ENCODE measurements at places on chromosomes 3 and 15.

DNA sequence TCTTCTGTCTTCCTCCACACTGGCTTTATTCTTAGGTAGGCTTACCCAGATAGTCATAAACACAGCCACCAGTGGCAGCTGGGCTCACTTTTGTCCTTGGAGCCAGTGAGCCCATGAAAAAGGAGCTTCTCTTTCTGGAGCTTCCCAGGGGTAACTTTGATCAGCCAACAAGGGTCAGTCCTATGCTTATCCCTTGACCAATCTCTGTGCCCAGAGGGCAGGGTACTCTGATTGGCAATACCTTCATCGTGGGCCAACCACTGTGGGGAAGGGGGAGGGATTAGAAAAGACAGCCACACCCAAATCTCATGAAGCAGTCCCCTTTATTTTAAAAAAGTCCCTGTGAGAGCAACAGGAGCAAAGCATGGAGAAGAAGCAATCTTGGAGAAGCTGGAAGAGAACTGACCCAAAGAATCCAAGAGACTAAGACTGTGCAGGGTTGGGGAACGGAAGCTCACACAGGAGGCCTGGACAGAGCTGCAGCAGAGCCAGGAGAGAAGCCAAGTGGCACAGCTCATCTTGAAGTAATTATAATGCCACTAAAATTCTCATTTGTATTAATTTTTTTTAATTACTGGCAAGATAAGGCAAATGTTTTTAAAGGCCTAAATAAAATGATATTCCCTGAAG is 70.4 kb downstream of the SSUH2 start:
- DNase-seq = no peak

- no peak for DNase-seq
These were observed 11.3 kb downstream of the GTPBP8 start for GRCh38 chr3:113002037-113002436.

DNA sequence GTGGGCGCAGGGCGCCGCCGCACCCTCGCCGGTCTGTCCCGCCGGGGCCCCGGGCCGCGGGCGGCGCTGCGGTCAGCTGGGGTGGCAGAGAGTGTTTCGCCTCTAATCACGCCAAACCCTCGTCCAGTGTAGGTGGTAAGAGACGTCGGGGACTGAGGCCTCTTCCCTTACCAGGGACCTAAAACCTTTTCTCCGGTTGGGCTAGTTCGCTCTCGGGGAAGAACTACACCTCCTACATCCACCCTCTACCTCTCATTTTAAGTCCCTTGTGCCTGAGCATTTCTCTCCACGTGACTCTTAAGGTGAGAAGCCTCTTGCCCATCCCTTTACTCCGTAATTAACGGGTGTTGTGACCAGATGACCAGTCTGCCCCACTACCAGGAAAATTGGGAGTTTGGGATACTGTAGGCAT is 520 bp downstream of the TMEM42 start:
- DNase-seq = no peak

DNA sequence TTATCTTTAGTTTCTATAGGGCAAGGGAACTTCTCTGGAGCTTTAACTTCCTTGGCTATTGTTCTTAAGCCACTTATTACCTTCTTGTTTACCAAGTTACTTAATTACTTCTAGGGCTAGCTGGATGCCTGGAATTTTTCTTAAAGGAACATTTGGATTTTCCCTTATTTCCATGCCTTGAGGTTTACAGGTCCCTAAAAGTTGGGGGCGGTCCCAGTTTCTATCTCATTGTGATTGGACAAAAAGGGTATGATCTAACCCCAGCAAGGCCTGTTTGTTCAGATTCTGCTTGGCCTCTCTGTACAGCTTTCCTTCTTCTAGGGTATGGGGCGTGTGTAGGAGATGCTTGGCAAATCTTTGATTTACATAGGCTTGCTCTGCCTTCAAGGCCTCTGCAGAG is 17.4 kb downstream of the PDHB start:
- no peak for DNase-seq

- no peak for DNase-seq
These were observed 349.7 kb downstream of the TUSC7 start for GRCh38 chr3:117059067-117059955.

DNA sequence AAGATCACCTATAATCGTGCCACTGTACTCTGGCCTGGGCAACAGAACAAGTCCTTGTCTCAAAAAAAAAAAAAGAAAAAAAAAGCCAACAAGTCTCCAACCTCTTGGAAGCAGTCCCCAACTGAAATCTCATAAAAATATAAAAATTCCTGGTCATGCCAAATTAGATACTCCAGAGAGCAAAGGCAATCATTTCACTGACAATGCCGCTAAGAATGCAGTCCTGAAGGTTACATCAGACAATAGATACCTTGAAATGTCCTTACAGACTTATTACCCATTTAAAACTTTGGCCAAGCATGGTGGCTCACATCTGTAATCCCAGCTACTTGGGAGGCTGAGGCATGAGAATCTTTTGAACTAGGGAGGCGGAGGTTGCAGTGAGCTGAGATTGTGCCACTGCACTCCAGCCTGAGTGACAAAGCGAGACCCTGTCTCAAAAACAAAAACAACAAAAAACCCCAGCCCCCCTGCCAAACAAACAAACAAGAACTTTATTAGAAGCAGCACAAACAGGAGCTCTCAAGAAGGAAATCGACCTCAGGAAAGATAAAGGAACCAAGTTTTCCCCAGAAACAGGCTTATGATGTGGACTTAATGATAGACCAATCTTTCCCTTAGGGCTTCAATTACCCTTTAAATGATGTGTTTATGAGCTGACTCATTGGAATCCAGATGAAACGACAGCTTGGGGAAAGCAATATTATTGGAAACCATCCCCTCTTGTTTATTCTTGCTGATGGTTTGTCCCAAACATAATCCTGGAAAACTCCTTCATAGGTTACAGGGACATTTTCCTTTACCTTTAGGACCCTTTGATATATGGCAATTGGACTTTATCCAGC is 53.1 kb upstream of the XCR1 start:
- no peak for DNase-seq

DNA sequence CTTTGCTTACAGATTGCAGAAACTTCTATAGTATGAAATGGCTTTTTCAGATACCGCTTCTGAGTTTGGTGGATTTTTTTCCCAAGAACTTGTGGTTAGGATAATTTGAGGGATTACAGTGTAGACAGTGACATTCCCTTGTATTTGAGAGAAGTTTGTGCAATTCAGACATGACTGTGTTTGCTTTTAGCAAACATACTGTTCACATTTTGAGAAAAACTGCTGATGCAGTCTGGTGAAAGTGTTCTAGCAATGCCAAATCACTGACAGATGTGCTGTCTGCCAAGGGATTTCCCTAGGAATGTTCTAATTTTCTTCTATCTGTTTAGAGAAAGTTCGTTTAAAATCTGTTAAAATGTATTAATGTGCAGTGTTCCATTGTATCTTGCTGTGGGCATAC is 652.6 kb downstream of the FHIT start:
- DNase-seq = no peak

- no peak for DNase-seq
These were observed 43.3 kb upstream of the MYO5C start for GRCh38 chr15:52338891-52339290.

- DNase-seq = no peak
These were observed 92.2 kb downstream of the LINGO1 start for GRCh38 chr15:77540312-77541060.

DNA sequence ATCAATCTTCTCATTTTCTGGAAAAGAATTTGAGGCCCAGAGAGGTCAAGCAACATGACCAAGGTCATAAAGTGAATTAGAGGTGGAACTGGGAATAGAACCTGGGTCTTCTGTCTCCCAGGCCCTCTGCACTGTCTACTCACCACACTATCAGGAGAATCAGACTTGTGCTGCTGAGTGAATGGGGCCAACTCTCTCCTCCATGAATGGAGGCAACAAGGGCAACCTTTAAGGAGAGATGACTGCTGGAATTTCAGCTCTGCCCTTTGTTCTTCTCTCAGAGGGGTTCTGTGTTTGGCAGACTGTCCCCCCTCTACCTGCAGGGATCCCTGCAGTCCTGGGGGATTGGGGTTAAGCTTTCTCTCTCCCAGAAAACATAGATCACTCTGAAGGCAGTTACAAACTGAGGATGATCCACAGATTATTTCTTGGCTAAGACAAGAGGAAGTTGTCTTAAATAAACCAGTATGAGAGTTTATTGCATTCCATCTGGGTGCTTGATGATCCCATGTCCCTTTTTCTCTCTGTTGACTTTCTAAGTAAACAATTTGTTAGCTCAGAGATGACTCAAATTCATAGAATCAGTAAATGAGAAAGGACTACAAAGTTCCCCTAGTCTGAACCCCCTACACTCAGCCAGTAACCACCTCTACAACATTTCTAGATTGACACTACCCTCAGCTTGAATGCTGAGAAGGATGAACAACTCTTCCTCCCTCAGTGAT is 99.0 kb upstream of the LIPC start:
- DNase-seq = no peak

- DNase-seq = no peak
These were observed 247.1 kb upstream of the P2RY1 start for GRCh38 chr3:152587861-152588260.

- no peak for DNase-seq
These were observed 443.2 kb upstream of the TBL1XR1 start for GRCh38 chr3:177640319-177640965.

- DNase-seq = no peak
These were observed 231.5 kb upstream of the FEZF2 start for GRCh38 chr3:62604751-62605351.

DNA sequence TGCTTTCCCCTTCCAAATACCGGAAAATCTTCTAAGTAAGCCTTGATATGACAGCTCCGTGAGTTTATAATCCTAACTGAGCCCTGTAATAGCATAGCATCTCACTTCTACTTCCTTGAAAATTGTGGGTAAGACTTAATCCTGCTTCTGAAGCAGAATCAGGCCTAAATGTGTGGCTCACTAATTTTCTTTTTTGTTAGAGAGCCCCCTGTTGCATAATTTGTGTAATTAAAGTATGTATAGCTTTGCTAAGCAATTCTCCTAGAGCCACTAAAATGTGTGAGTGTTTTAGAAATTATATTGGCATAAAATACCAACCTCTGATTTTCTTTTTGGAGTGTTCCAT is 304.4 kb downstream of the FGF12 start:
- DNase-seq = no peak

- DNase-seq = peak; percentile 17
These were observed 54.7 kb downstream of the FAM81A start for GRCh38 chr15:59492389-59493377.

- no peak for DNase-seq
These were observed 928.7 kb downstream of the DIPK2A start for GRCh38 chr3:144900366-144900765.

DNA sequence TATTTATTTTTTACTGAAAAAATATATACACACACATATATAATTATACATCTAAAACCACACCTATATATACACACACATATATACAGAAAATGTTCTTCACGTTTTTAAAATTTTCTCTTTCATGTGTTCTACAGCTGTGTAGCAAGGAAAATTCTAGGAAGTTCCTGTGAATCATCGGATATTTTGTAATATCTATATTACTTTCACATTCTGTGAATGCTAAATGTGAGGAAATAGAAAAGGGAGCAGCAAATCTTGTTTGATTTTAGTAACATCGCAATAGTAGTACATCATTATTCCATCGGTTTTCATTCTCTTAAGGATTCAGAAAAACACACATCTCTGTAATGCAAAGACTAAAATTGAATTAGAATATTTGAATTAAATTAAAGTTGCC is 836.8 kb upstream of the NECTIN3 start:
- DNase-seq = no peak

- no peak for DNase-seq
These were observed 142.8 kb upstream of the IQSEC1 start for GRCh38 chr3:13215940-13216546.

GRCh38 chr3:194062830-194063229 is 73.1 kb upstream of the HES1 start:
- no peak for DNase-seq

DNA sequence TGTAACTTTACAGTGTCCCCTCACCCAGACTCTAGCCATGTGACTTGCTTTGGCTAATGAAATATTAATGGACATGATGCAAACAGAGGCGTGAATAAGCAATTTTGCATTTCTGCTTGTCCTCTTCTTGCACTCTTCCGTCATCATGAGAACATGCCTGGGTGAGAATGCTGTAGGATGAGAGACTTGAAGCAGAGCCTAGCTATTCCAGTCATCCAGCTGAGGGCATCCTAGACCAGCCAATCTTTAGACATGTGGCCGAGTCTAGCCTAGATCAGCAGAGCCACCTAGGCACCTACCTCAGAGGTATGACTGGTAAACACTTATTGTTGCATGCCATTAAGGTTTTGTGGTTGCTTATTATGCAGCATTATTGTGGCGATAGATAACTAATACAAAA is 450.5 kb upstream of the AZI2 start:
- DNase-seq = no peak

- DNase-seq = no peak
These were observed 5.7 kb downstream of the NR2F2 start for GRCh38 chr15:96336108-96336595.

GRCh38 chr15:65767895-65768294 is 24.2 kb downstream of the DENND4A start:
- DNase-seq = no peak

GRCh38 chr3:100002599-100003350 is 111.5 kb downstream of the FILIP1L start:
- DNase-seq = no peak

- DNase-seq = no peak
These were observed 221.5 kb upstream of the BHLHE40 start for GRCh38 chr3:4757575-4758248.

GRCh38 chr15:71093054-71094024 is 21.9 kb upstream of the THSD4 start:
- no peak for DNase-seq

DNA sequence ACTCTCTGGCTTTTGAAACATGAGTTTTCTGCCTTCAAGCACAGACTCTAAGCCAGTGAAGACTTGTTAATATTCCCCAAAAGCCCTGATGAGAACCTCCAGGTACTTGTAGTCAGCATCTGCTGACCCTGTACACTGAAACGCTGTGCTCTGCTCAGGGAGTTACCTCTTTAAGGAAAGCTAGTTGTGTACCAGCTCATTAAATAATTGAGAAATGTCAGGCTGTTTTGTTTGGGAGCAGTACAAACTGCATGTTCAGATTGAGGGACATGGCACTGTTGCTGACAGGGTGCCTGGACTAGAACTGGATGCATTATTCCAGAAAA is 21.7 kb downstream of the UPK1B start:
- no peak for DNase-seq

- DNase-seq = no peak
These were observed 530.6 kb upstream of the IL12A start for GRCh38 chr3:159458010-159458409.

DNA sequence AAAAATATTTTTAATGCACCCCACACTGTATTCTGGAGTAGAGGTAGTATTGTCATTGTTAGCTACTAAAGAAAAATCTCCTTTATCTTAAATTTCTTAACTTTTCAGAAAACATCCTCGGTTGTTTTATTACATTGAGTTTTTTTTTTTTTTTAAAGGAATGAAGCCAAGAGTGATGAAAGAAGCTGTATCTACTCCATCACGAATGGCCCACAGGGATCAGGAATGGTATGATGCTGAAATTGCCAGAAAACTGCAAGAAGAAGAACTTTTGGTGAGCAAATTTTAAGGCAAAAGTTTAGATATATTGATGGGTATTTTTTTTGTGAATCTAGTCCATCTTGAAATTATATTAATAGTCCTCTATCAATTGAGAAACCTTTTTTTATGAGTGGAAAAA is 49.7 kb upstream of the UTS2B start:
- no peak for DNase-seq

GRCh38 chr15:74269362-74270035 is 33.4 kb downstream of the CCDC33 start:
- no peak for DNase-seq
